ENCODE measurements at places on chromosomes 2 and 18.

GRCh38 chr2:225512876-225513540 is 113.5 kb downstream of the NYAP2 start:
- no peak for DNase-seq

DNA sequence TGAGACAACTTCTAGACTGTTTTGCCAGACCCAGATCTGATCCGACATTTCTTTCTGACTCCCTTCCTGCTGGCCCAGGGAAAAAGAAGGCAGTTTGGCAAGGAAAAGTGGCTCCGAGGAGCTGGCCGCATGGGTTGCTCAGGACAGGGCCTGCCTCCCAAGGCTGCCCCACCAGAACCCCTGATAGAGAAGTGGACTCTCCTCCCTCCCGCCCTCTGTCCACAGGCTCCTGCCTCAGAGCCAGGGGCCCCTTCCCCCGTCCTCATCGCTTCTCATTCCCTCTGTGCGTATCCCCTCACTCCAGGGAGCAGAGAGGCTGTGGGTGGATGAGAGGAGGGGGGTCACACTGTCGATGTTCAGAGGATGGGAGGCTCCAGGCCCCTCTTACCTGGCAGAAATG is 110.2 kb downstream of the TNS1 start:
- DNase-seq, result no peak

DNA sequence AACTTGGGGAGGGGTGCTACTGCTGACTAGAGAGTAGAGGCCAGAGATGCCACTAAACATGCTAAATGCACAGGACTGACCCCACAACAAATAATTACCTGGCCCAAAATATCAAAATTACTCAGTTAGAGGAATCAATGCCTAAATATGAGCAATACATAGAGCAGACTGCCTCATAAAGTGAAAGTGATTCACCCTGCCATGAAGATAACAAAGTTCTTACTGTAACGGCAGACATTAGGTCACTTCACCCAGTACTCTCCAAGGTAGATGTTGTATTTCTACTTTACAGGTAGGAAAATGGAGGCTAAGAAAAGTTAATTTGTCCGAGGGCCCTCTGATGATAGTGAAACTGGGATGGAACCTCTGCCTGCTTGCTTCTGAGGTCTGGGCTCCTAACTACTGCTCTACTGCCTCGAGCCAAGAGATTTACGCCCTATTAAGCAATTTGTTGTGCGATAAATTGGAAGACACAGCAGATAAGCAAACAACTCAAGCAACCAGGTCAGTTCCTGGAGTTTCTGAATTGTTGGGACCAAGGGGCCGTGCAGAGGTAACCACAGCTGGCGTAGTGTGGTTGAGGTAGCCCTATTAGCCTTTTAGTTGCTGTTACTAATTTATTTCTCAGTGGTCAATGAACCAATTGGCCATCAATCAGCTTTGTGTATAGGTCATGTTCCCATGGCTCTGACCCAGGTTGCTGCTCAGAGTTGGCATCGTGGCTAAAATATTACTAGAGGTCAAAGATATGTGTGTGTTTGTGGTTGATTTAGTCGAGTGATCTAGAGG is 4.8 kb downstream of the DHRS9 start:
- no peak for DNase-seq

- no peak for DNase-seq
Observed at GRCh38 chr2:16378031-16378430, 287.6 kb downstream of the CYRIA start.

- no peak for DNase-seq
Observed at GRCh38 chr2:127046579-127046978, 60.4 kb downstream of the BIN1 start.

DNA sequence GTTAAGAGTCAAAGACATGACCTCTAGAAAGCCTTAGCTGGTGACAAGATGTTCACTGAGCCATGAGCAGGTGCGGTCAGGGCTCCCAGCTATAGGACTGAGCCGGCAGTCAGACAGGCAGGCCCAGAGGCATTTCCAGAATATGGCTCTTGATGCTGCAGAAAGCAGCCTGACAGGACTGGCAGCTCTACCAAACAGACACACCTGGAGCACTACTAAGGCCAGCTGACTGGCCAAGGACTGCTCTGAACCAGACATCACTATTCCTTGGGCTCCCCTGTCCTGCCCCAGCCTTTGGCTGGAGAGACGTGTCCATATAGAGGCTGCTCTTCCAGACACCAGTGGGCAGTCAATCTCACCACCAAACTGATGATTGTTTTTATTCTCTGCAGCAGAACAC is 98.8 kb downstream of the RIF1 start:
- no peak for DNase-seq

GRCh38 chr18:61833387-61833786 is 59.4 kb downstream of the RNF152 start:
- DNase-seq, result no peak

All from stimulated activated CD4-positive, alpha-beta T cell treated with anti-CD3 and anti-CD28 coated beads, TNF-alpha, amount 100 ng/mL, for 4 hours (primary cell).